Endothelial cell of umbilical vein (primary cell): ENCODE measurements at places on chromosomes 1 and 21. TPM values are rescaled to one million over a fixed set of nuclear protein-coding genes. Genes with fewer than 3 reads are reported as not detected.

CD1E gene
- total RNA-seq: not detected in 2 replicates

PIK3R3 gene
- 14.3 and 14.6 TPM in 2 replicates for total RNA-seq

DNA sequence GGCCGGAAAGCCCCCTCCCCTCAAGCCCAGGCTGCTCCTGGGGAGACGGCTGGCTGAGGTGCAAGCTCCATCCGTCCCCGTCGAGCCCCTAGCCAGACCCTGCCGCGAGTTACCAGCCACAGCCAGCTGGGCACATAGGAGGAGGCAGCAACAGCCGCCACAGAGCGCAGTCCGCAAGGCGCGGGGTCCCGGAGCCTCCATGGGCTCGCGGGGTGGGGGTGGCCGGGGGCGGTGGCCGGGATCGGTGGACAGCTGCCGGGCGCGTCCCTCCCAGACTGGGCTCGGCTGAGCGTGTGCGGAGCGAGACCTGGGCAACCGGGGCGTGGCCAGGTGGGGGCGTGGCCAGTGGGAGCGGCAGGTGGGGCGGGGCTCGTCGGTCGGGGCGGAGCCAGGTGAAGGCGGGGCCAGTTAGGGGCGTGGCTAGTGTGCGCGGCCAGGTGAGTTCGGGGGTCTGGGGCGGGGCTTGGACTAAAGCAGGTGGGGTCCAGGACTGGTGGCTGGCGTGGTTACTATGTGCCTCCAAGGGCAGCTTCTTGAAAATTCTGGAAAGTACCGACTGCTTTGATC lies at the start of gene CD164L2:
Gene CD164L2 (minus strand): TSS at position 295 of the 567 bp plus-strand sequence. CDS start 94 bp downstream, at position 201.
- no peak for DNase-seq

DNA sequence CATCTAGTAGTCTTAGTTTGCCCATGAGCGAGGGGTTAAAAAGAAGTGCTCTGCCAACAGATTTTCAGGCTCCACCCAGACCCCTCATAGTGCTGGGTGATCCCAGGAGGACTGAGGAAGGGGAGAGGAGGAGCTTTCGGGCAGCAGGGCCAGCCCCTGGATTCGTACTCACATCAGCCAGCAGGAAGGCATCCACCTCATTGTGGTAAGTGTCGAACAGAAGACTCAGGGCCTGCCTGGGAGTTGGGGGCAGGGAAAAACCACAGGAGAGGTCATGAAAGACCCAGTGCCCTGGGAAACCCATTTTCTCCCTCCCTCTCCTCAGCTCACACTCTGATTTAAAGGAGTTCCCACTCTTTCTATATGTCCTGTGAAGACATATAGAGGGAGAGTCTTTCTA lies 34.9 kb downstream of the PIK3C2B start:
- no peak for DNase-seq

MFAP2 gene
- total RNA-seq: 37.9 and 43.0 TPM in 2 replicates

GLUL gene
- 181 and 187 TPM in 2 replicates for total RNA-seq

BLACAT1 gene
- not detected in 2 replicates for total RNA-seq

- DNase-seq: no peak
Observed at GRCh38 chr21:45590726-45591618, 48.7 kb upstream of the SLC19A1 start.

LCE3E gene
- not detected in 2 replicates for total RNA-seq

- DNase-seq: no peak
Observed at GRCh38 chr21:34020005-34020847, 53.2 kb upstream of the MRPS6 start.

GRCh38 chr1:246036175-246036574 lies 470.9 kb downstream of the SMYD3 start:
- DNase-seq: no peak

TOMM20 gene
- total RNA-seq: 98.4 and 108 TPM in 2 replicates

IFI44L gene
- total RNA-seq: 1.5 and 2.8 TPM in 2 replicates

DNA sequence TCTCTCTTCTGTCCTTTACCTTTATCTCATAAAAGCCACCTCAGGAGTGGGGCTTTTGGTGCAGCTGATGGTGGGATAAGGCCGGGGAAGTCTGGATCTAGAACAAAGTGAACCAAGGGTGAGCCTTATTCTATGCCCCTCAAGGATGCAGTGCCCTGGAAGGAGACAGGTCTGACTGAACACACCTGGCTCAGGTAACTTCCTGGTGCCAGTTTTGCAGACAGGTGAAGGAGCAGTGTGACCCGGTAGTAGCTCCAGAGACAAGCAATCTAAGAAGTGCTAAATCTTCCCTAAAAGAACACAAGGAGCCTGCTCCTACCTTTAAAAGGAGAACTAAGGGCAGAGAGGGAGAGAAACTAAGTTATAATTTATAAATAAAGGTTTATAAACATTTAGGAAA lies 2.9 kb downstream of the KCNJ15 start:
- DNase-seq: no peak

- no peak for DNase-seq
Observed at GRCh38 chr1:23825762-23826522, 713 bp upstream of the HMGCL start.

TENT5C gene
- 0.12 and 0.22 TPM in 2 replicates for total RNA-seq

DNA sequence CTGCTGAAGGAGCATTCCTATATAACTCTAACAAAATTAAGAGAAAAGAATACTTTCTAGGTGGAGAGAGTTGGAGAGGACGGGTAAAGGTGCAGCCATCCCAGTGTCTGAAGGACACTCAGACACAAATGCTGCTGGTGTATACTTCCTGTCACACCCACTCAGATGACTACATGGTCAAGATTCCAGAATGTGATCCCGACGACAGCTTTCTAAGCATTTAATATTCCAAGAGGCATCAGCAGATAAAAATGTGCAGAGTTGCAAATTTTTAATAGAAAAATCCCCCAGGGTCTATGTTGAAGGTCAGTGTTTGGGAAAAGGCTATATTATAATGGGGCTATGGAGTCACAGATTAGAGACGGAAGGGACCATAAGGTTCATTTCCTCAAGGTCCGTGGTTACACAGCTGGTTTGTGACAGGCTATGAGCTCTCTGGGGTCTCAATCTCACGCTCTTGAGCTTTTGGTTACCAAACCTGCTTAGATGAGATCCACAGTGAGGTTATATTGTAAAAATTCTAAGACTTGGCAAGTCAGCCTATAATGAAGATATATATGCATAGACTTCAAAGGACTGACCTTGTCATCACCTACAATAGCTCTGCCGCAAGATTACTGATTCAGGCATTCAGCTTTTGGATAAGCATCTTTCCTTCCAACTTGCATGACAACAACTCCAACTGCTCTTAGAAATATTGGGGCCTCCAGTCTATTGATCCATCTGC lies 35.1 kb downstream of the ZNF281 start:
- DNase-seq: no peak

DNA sequence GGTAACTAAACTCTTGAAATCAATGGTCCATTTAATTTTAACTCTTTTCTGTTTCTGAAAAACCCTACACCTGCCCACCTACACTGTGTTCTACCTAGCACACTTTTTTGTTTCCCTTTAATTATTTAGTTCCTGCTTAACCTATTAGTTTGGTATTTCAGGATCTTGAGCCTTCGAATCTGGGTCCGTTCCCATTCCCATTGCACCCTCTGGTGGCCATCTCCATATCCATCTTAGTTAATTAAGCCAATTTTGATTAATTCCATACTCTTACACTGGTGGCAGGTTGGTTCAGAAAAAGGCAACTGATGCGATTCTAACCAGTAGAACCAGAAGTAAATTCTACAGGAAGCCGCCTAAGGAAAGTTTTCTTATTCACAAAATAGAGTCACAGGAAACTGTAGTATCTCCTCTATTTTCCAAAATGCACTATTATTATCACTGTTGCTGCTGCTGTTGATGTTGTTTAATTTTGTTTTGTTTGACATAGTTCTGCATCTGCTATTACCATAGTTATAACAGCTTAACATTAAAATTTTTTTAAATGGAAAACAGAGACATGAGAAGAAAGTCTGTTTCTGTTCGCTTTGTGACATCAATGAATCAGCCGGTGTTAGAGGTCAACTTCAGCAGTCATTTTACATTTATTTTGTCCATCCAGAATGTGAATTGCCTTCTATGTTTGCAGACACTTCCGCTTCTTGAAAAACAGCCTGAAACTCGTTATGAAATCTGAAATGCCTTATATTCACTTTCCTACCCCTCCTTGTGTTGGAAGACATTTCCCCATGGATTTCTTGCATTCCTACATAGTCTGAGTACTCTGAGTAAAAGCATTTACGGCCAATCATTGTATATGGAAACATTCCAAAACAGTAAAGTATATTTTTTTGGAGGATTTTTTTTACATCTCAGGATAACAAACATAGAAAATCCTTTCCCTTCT lies 115.5 kb upstream of the NCAM2 start:
- peak; percentile 16 for DNase-seq

- DNase-seq: no peak
Observed at GRCh38 chr1:50422675-50422945, 633 bp downstream of the DMRTA2 start.

SYDE2 gene
- total RNA-seq: 2.9 and 3.1 TPM in 2 replicates

DNA sequence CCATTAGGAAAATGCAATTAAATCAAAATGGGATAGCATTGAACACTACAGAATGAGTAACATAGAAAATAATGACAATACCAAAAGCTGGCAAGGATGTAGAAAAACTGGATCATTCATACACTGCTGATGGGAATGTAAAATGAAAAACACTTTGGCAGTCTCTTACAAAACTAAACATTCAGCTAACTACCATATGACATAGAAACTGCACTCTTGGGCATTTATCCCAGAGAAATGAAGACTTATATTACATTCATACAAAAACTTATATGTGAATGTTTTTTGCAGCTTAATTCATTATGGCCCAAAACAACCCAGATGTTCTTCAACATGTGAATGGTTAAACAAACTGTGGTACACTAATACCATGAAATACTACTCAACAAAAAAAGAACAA lies 66.4 kb downstream of the ANKRD13C start:
- no peak for DNase-seq

NPPB gene
- not detected in 2 replicates for total RNA-seq

DNA sequence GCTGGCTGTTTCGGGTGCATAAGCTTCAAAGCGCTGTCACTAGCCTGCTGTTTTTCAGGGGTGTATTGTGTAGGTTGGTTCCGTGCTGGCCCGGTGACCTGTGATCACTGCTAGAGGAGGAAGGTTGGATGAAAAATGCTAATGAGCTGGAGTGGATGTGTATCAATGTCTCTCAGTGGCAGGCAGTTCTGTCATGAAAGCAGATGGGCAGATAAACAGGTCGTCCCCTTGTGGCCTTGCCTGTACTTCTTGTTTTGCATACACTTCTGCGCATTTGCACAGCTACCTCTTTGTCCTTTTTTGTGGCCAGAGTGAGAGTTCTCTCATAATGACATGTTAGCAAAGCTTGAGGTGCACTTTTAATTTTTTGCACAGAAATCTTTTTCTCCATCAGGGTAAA lies 2.9 kb downstream of the SELENON start:
- no peak for DNase-seq

GRCh38 chr1:115652236-115652788 lies 10.5 kb downstream of the VANGL1 start:
- DNase-seq: no peak

DNA sequence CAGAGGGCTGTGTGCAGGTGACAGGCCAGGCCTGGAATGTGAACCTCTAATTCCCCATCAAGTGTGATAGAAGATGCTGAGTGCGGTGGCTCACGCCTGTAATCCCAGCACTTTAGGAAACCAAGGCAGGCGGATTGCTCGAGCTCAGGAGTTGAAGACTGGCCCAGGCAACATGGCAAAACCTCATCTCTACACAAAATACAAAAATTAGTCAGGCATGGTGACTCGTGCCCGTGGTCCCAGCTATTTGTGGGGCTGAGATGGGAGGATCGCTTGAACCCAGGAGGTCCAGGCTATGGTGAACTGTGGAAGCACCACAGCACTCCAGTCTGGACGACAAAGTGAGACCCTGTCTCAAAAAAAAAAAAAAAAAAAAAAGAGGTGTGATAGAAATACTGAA lies 40.1 kb upstream of the PUM1 start:
- no peak for DNase-seq

DYNLT5 gene
- total RNA-seq: 4.5 and 12.5 TPM in 2 replicates

GRCh38 chr21:40618191-40618973 lies 228.6 kb downstream of the DSCAM start:
- DNase-seq: no peak

NUF2 gene
- total RNA-seq: 38.6 and 38.7 TPM in 2 replicates
